ENCODE measurements at places on chromosomes 2 and 18. TPM values are rescaled to one million over a fixed set of nuclear protein-coding genes. Genes with fewer than 3 reads are reported as not detected.

DNA sequence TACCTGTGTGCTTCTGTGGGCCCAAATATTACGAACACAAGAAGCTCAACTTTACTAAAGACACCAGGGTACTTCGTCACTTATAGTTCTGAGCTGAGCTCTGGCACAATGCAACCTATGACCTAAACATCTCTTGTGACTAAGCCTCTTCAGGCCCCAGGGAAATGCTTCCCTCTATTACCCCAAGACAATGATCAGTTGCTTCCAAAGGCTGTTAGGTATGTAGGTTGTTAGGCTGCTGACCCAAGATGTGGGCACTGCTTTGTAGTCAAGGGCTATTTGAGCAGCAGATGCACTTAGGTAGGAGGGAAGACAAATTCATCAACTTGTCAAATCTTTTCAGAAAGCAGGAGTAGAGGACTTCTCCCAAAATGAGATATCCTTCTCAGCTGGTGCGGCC lies 640.1 kb downstream of the EPHA4 start:
- H3K27me3 ChIP-seq, result no peaks in the 10 kb centered on the region
- DNase-seq, result no peak
- H3K4me1 ChIP-seq, result no peaks in the 10 kb centered on the region
- no peaks in the 10 kb centered on the region for H3K36me3 ChIP-seq

DNA sequence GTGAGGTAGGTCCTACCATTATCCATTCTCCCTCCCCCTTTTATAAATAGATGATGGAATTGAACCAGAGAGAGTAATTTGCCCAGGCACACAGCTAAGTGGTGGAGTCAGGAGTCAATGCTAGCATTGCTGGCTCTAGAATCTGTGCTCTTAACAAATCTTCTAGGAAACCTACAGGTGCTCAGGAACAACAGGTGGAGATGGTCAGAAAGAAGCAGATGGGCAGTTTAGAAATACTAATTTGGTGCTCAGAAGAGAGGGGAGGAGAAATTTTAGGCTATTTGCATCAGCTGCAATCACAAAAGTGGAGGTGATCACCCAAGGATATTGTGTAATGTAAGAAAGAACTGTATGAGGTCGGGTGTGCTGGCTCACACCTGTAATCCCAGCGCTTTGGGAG lies 219.4 kb upstream of the SMAD7 start:
- DNase-seq, result no peak
- H3K4me3 ChIP-seq, result no peak overlapping the region
- no peaks in the 10 kb centered on the region for H3K4me1 ChIP-seq
- H3K27ac ChIP-seq, result no peak overlapping the region

DNA sequence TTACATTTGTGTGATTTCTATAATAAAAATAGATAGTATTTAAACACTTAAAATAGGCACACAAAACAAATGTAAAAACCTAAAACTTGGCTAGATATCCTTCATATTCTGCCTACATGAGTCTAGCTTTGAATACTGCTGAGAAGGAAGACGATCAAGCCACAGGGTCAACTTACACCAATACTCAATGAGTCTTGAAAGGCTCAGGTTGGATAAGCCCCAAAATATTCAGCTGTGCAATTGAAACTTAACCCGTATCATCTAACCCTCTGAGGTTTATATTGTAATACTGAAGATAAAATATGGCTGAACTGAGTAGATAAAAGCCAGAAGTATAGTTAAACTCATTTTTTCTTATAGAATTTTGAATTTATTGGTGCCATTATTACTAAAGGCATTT lies 313.0 kb upstream of the NRXN1 start:
- no peak overlapping the region for H3K27ac ChIP-seq
- H3K4me1 ChIP-seq, result no peaks in the 10 kb centered on the region
- H3K4me3 ChIP-seq, result no peak overlapping the region
- no peaks in the 10 kb centered on the region for H3K27me3 ChIP-seq

DNA sequence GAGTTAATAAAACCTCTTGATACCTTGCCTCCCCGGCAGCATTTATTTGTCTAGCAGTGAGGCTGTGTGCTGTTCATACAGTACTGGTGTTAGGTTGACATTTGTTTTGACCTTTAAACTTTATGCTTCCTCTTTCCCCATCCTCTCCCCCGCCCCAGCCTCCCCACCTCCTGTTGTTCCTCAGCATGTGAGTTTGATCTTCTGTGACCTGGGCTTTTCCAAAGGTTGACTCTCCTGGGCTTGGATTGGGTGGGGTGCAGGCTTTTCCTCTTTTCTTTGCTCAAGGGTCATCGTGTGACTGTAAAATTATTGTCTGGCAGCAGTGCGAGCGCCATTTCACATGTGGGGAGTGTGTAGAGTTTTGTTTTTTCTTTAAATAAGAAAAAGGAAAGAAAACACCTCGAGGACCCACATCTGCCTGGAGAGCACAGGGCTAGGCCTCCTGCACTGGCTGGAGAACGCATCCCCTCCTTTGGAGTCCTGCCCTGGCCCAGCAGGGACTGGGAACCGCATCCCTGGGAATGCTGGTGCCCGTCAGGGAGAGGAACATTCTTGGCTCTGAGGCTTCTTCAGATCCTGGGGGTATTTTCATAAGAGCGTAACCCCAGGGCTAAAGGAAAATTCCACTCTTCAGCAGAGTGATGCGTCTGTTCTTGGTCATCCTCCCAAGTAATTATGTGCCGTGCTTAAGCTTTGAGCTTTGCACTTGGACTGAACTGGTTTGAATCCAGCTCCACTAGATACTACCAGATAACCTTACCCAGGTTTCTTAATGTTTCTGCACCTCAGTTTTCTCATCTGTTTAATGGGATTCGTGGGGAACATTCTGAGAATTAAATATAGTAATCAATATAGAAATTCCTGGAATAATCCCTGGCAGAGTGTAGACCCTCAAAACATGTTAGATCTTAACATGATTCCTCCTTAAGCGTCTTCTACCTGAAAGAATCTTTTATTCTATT lies 91.5 kb downstream of the SETBP1 start:
- no peaks in the 10 kb centered on the region for H3K36me3 ChIP-seq
- H3K27me3 ChIP-seq, result no peaks in the 10 kb centered on the region
- H3K27ac ChIP-seq, result no peak overlapping the region
- no peak overlapping the region for H3K4me3 ChIP-seq

DNA sequence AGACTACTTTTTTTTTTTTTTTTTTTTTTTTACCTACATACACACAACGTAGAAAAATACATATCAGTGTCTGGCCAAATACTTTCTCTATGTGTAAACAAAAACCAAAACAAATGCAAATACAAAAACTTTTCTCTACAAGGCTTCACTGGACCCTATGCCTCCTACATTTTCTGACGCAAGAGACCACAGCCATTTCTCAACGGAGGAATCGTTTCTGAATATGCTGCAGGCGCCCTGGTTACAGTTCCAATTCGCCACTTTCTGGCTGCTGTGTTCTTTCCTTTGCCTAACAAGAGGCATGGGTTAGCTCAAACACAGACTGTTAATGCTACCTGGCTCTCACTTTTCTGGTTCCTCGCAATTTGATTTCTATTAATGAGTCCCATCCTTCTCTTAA lies 96.4 kb downstream of the EPB41L3 start:
- H3K4me1 ChIP-seq, result no peaks in the 10 kb centered on the region
- H3K27ac ChIP-seq, result no peak overlapping the region
- no peak overlapping the region for H3K4me3 ChIP-seq
- no peak for DNase-seq
- H3K27me3 ChIP-seq, result no peaks in the 10 kb centered on the region

CFAP221 gene
- total RNA-seq, result not detected
